Activated CD4-positive, alpha-beta T cell treated with anti-CD3 and anti-CD28 coated beads, Interleukin-2, amount 10 ng/mL, durations not matched to agents 7 days and 5 days (primary cell): ENCODE measurements at places on chromosomes 1 and 21.
A peak's percentile ranks its signal among the peaks of the same experiment; 100 is the strongest.

GRCh38 chr1:15932612-15933011 lies 43.3 kb downstream of the ZBTB17 start:
- no peak for DNase-seq

- DNase-seq, result no peak
Observed at GRCh38 chr1:226302731-226303130, 6.2 kb downstream of the LIN9 start.

DNA sequence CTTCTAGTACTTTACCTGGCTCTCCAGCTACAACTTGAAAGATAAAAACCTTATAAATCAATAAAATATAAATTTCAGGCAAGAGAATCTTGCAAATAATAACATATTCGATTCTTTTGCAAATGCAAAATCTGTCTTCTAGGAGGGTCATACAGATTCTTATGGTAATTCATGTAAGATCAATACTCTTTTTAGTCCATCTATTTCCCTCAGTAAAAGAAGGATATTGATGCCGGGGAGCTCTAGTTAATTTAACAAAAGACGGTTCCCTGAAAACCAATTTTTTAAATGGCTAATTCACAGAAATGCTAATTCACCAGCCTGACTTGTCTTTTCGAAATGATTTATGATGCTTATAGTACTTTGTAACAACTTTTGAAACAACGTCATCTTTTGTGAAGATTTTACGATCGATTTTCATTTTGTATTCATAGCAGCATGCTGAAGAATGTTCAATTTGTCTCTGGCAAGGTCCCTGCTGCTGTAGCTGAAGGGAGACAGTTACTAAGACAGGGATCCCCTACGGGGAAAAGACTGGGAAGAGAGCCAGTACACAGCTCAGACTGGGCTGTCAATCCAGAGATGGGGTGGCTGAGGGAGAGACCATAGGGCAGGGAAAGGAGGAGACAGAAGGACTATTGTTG lies 90.6 kb upstream of the SPAG17 start:
- no peak for DNase-seq

GRCh38 chr1:18174037-18174436 lies 66.4 kb downstream of the IGSF21 start:
- DNase-seq, result no peak

- peak; percentile 45 for DNase-seq
Observed at GRCh38 chr21:20999659-21000058, 1.4 kb downstream of the NCAM2 start.

- DNase-seq, result no peak
Observed at GRCh38 chr1:200262326-200262965, 147.4 kb downstream of the ZNF281 start.

DNA sequence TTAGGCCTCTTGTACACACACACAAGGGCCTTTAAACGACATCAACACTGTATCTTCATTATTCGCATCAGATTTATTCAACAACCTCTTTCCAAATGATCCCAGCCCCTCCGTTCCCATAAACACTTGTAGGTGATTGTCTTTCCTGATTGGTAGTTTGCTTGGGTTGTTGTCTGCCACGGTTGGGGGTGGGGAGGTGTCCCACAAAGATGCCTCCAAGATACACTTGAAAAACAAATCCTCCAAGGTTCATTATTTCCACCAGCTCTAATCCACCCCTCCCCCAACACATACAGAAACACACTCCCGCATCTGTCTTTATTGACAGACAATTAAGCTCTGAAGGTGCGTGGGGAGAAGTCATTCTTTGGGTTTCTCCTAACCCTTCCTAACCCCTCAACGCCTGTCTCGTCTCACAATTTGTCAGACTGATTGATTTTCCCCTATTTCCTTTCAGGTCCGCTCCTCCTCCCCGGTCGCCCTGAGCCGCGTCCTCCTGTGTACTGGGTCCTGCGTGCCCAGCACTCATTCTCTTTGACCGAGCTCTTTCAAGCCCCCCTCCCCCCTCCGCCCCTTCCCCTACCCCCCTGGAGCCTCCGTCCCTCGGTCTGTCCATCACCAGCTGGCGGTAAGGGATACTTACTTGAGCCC lies 1.4 kb downstream of the WDR26 start:
- DNase-seq, result peak; percentile 35

DNA sequence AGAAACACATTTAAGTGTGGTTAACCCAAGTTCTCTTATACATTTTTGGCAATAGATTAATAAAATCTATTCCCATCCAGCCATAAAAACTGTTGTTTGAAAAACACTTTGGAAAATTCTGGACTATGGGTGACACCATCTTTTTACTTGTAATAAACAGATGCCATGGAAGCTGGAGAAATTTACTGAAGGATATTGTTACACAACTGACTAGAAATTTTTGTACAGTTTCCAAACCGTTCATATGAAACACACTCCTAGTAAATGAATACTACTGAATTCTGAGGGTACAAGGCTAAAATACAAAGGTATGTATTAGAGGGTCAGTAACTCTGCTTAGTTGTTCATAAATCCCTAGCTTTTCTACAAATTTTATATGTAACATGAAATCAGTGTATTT lies 48.7 kb downstream of the TRIM33 start:
- DNase-seq, result no peak

DNA sequence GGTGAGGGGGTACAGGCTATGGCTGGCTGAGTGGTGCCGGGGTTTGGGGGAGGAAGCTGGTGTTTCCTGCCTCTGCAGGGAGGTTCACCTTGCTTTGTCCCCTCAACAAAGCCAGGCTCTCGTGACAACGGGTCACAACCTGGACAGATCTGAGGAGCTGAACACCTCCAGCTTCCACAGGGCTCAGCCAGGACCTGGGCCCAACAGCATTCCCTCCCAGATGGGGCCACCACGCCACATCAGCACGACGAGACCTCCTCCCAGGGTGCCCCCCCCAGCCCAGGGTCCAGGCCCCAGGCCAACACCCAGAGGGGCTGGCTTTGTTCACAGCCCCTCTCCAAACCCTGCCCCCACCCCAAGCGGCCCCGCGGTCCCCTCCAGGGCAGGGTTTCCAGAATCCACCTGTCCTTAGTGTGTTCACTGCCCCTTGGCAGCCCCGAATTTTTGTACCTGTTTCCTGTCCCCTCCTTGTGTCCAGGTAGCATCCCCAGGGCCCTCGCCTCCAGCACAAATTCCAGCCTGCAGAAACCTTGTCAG lies 34.7 kb downstream of the UBE2G2 start:
- no peak for DNase-seq

GRCh38 chr1:223829678-223830077 lies 16.1 kb downstream of the TP53BP2 start:
- no peak for DNase-seq

DNA sequence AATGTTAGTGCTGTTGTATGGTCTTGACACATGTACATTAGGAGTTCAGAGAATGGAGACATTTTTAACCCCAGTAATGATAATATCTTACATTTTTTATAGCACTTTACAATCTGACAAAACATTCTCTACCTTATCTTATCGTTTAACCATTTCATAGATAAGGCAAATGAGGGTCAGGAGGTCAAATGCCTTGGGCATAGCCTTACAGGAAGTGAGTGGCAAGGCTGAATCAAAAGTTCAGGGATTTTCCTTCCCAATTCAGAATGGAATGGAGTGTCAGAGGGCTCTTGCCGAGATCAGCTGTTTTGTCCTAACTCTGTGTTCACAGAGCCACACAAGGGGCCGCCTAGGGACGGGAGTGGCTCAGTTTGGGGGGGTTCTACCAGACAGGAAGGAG lies 57.6 kb upstream of the AK4 start:
- no peak for DNase-seq
